ENCODE measurements at places on chromosomes 1 and 21.

DNA sequence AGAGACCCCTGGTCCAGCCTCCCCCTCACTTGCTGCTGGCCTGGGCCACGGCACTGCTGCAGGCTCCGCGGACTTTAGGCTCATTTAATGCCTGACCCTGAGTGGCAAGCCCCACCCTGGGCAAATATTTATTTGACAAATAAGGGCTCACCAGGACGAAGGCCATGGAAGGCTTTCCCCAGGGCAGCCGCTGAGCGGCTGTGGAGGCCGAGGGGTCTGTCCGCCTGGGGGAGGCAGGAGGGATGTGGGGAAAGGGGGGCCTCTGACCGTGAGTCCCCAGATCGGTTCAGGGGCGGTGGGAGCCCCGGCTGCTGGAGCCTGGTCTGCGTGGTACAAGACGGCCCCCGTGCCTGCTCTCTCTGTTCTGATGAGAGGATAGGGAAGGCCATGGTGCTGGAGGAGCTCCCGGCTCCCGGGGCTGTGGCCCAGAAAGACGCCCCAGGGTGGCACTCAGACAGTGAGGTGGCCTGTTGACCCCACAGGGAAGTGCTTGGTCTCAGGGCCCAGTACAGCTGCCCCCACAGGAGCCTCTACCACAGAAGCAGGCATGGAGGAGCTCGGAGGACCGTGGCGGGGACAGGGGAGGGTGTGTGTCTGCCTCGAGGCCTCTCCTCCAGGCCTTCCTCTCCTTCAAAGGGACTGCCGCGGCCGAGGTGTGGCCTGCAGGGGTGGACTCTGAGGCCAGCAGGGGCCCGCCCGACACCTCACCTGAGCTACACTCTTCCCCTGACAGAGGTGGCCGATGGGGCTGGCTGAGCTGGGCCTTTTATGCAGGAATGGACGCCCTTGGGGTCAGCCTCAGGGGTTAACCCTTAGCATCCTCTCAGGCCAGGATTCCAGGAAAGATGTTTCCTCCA lies 9.1 kb upstream of the C1orf159 start:
- peak; percentile 83 for DNase-seq

DNA sequence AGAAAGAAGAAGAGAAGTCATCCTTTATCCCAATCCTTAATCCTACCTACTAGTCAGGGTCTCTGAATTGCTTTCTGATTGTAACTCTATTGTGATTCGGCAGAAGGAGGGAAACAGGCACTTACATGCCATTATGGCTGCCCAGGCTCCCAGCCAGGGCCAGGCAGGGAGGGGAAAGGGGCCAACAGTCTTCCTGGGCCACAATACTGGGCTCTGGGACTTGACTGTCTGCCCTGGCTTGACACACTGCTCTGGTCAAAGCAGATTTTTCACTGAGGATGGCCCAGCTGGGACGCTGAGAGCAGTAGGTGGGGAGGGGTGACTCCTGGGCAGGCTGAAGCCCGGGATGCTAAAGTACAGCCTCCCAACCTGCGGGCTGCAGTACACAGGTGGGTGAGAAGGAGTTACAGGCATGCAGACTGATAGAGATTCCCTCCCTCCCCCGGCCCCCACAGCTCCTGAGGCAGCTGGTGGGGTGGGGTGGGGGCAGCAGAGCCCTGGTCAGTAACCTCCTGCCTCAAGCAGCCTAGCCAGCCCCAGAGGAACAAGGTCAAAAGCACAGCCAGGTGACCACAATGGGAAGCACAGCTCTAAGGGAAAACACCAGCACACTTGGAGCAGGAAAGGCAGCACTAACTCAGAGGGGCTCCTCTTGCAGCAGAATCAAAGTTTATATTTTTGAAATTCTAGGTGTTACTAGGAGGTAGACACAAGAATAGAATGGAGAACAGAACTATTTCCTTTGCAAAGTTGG lies 25.3 kb downstream of the KCND3 start:
- no peak for DNase-seq

- DNase-seq, result no peak
These were observed 317.2 kb upstream of the DEPDC1 start for GRCh38 chr1:68814067-68814466.

DNA sequence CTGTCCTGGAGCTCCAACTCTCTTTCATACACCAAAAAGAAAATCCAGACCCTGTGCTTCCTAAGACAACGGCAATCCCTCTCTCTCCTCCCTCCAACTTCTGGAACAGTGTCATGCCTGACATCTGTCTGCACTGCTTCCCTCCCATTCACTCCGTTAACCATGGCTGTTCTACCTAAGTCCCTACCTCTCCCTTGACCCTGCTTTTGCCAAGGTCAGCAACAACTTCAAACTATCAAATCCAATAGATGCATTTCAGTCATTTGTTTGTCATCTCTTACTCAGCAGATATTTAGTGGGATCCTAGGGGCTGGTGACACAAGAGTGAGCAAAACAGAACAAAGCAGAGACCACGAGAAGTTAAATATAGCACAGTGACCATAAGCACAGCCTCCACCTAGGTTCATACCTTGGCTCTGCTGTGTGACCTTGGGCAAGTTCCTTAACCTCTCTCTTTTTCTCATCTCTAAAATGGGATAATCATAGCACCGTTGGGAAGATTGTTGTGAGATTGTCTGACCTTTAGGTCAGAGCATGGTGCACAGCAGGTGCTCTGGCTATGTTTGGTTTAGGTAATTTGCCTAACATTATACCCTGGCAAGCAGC lies 88.9 kb downstream of the TMEM53 start:
- DNase-seq, result no peak

GRCh38 chr1:156510709-156511108 lies 10.1 kb upstream of the MEF2D start:
- peak; percentile 79 for DNase-seq

- peak; percentile 90 for DNase-seq
These were observed 39.1 kb upstream of the WASF2 start for GRCh38 chr1:27528818-27529703.

DNA sequence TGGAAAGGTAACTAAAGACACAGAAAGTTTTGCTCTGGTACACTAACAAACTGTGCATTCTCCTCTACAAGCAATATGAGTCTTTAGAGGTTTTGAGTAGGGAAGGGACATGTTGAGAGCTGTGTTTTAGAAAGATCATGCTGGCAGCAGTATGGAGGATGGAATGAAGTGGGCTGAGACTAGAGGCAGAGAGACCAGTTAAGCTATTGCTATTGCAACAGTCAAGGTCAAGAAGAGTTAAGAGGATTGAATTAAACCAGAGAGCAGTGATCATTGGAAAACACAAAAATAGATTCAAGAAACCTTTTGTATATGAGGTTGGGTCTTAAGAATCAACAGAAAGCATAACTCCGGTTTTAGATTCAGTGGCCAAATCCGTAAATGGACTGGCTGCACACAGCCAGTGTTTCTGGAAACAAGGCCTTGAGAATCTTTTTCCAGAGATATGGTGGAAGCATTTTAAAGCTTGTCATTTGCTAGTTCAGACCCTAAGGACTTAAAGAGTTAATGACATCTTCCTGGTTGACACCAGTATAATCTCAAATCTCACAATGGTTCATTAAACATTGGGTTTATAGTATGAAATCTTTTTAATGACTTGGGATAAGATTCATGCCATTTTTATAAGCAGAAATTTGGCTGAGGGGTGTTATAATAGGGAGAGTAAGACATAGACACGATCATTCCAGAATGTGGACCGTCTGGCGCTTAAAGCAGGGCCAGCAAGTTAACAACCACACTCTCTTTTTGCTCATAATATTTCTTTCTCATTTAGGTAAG lies 177.9 kb downstream of the NR5A2 start:
- DNase-seq, result no peak

DNA sequence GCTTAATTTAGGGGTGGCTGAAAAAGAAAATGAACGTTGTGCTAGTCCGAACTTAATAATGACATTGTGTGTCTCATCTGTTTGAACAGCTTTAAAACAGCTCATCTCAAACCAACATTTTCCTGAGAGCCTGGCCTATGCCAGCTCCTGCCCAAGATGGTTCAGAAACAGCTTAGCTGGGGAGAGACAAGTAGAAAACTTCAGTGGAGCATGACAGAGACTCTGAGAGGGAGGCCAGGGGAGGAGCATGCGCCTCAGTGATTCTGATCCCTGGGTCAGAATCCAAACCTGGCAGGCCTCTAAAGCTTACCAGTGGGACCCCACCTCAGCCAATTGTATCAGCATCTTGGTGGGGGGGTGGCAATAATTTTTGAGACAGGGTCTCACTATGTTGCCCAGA lies 99.3 kb downstream of the TAS1R2 start:
- DNase-seq, result no peak

GRCh38 chr1:243459059-243459458 lies 203.2 kb downstream of the SDCCAG8 start:
- no peak for DNase-seq

DNA sequence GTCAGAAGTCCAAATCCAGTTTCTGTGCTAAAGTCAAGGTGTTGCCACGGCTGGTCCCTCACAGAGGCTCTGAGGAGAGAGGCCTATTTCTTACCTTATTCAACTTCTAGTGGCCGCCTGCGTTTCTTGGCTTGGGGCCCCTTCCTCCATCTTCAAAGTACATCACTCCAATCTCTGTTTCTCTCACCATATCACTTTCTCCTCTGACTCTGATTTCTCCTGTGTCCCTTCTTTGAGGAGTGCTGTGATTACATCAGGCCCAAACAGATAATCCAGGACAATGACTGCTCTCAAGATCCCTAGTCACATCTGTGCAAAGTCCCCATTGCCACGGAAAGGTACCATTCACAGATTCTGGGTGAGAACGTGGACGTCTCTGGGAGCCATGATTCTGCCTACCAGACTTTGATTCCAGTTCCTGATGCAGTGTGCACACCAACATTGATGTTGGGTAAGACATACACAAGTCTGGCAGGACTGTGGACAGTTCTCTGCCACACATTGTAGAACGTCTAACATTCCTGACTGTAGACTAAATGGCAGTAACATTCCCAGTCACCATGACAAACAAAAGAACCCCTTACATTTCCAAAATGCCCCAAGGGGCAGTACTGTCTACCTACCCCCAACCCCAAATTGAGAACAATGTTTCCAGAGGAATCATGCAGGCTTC lies 43.0 kb upstream of the ITPKB start:
- DNase-seq, result no peak

- no peak for DNase-seq
These were observed 208 bp upstream of the BARHL2 start for GRCh38 chr1:90717356-90717664.

GRCh38 chr1:240399381-240399780 lies 212.6 kb downstream of the GREM2 start:
- no peak for DNase-seq

- DNase-seq, result peak; percentile 79
These were observed 9.1 kb upstream of the GPR88 start for GRCh38 chr1:100528871-100529270.
